ENCODE measurements at places on chromosomes 6 and 20.

DNA sequence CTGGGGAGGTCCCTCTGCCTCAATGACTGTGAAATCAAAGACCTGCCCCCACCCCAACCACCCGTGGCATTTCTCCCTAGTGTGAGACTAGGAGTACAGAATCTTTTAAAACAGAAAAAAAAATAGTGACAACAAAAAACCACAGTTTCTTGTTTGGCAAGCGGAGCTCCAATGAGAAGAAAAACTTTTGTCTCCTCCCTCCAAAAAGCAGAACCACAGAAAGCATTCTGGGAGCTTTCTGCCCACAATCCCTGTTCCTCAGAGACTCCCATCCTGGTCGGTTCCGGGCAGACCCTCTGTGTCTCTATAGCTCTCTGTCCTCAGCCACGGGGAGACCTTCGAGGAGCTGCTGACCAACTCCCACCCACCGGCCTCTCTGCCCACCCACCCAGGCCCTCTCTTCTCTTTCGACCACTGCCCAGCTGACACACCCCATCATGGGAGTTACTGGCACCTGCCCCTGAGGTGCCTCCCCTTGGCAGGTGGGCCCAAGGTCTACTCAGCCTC lies 4.9 kb downstream of the PREX1 start:
- no peak for DNase-seq

DNA sequence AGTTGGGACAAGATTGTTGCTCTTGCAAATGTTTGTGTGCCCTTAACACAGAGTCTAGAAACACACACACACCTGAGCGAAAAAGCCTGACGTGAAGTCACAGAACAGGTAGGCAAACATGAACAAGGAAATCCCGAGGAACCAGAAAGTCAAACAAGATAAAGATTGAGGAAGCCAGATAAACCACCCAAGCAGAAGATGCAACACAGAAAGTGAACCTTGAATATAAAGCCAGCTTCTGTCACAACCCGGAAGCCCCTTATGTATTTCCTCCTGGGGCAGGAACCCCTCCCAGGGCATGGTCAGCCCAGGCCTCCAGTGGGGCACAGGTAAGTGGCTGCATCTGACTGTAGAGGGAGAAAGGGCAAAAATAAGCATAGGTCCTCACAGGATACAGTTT lies 158.2 kb upstream of the SUPT3H start:
- no peak for DNase-seq

DNA sequence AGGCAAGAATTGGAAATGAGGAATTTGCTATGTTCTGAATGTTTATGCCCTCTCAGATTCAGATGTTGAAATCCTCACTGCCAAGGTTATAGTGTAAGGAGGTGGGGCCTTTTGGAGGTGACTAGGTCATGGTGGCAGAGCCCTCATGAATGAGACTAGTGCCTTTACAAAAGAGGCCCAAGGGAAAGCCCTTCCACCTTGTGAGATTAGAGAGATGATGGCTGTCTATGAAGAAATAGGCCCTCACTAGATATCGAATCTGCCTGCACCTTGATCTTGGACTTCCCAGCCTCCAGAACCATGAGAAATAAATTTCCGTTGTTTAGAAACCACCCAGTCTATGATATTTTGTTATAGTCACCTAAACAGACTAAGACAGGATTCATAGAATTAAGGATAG lies 10.4 kb downstream of the ASIP start:
- DNase-seq = no peak

DNA sequence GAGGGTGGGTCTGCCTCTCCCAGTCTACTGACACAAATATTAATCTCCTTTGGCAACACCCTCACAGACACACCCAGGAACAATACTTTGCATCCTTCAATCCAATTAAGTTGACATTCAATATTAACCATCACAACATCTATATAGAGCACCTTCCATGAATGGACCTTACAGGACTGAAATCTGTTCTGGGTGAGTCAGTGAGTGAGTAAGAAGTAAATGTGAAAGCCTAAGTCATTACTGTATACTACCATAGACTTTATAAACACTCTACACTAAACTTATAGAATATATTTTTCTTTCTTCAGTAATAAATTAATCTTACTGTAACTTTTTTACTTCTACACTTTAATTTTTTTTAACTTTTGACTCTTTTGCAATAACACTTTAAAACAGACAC lies 993.8 kb upstream of the MAP3K7 start:
- DNase-seq = no peak

- no peak for DNase-seq
These were observed 233.6 kb downstream of the TTLL2 start for GRCh38 chr6:167558246-167559177.

DNA sequence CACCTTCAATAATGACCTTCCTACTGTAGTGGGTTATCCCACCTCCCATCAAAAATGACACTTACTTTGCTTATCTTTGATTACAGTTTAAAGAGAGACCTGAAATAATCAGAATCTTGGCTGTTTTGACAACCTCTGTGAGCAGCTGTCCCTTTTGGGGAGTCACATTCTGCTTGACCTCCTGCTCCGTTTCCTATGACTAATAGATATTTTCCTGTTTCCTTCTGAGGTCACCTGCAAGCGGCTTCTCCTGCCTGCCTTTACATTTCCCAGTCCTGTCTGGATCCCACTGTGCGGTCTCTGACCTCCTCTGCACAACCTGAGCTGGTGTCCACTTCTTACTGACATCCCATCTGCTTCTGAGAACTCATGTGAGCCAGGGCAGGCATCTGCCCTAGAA lies 54.2 kb downstream of the TRAM2 start:
- no peak for DNase-seq

DNA sequence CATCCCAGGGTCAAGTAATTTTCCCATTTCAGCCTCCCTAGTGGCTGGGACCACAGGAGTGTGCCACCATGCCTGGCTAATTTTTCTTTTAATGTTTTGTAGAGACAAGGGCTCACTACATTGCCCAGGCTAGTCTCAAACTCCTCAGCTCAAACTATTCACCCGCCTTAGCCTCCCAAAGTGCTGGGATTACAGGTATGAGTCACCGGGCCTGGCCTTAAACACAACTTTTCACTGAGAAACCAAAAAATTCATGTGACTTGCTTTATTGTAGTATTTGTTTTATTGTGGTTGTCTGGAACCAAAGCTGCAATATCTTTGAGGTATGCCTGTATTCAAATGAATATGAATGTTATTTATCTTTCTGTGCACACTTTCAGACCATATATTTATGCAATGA lies 72.2 kb downstream of the RWDD2A start:
- DNase-seq = no peak

DNA sequence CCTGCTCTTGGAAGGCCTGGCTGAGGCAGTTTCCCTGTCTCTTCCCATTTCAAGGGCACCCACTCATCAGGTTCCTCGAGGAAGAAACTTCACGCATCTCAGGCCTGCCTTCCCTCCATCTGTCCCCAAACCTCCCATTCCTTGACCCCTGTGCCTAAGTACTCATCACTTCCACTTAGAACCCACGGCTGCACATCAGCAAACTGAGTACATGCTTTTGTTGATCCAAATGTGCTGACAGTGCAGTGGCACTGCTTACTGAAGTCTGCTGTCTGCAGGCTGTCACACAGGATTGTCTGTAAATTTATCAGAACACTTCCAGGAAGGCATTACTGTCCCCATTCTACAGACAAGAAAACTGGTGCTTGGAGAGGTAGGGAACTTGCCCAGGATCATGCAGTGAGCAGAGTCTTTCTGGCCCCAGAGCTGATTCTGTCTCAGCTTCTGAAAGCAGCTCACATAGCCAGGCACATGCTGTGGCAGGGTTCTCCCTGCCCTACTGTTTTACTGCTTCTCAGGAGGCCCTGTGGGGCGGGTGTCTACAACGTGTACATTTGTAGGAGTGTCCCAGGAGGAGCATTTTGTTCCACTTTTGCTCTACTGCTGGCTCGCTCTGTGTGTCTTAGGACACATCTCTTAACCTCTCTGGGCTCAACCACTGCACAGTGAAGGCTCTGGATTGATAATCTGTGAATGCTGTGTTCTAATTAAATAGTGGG lies 64.2 kb upstream of the XRN2 start:
- DNase-seq = no peak

DNA sequence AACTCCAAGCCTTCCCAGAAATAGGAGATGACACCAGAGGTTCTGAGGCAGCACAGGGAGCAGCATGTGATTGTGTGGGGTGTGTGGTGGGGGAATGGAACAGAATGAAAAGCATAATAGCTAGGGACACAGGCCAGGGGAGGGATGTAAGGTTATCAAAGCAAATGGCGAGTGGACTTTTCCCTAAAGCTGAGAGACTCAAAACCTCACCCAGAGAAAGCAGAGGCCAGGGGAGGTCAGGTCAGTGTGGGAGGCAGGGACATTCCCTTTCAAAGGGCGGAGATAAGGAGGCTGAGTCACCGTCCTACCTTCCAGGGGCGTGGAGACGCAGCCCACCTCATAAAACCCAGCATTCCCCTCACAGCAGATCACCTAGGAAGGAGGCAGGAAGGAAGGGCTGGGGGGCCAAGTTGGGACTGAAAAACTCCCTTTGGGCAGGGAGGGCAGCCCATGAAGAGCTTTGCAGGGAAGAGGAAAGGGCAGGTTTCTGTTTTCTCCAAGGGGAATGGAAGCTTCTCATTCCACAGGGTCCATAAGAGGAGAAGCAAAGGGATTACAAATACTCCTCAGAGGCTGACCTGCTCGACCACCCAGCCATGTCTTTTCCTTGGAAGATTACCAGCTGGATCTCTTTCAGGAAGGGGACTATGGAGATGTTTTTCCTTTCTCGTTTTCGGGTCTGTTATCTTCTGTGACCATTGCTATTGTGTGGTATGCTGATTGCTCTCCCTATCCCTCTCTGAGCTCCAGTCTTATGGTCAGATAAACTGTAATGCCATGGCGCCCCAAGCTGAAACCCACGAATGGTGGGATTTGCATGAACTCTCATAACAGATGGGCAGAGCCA lies 9.6 kb upstream of the LY6G5C start:
- no peak for DNase-seq

- DNase-seq = no peak
These were observed 173.3 kb downstream of the CD83 start for GRCh38 chr6:14290772-14291330.

- no peak for DNase-seq
These were observed 31.9 kb downstream of the DCDC2 start for GRCh38 chr6:24325978-24326377.

- no peak for DNase-seq
These were observed 862.3 kb upstream of the CITED2 start for GRCh38 chr6:140236732-140237131.

DNA sequence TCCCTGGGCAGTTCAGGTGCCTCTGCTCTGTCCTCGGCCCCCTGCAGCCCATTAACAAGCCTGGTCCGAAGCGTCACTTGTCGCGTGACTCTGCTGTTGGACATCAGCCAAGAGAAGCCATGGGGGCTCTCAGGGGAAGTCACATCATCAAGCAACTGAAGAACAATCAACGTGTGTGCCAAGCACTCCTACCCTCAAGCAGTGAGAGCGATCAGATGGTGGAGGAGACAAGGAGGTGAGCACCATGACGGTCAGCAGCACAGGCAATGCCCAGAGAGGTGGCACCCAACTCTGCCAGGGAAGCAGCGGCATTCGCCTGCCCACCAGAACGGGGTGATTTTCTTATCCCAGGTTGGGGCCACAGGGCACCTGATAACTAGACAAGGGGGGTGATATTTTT lies 132.7 kb downstream of the AGPAT4 start:
- no peak for DNase-seq

DNA sequence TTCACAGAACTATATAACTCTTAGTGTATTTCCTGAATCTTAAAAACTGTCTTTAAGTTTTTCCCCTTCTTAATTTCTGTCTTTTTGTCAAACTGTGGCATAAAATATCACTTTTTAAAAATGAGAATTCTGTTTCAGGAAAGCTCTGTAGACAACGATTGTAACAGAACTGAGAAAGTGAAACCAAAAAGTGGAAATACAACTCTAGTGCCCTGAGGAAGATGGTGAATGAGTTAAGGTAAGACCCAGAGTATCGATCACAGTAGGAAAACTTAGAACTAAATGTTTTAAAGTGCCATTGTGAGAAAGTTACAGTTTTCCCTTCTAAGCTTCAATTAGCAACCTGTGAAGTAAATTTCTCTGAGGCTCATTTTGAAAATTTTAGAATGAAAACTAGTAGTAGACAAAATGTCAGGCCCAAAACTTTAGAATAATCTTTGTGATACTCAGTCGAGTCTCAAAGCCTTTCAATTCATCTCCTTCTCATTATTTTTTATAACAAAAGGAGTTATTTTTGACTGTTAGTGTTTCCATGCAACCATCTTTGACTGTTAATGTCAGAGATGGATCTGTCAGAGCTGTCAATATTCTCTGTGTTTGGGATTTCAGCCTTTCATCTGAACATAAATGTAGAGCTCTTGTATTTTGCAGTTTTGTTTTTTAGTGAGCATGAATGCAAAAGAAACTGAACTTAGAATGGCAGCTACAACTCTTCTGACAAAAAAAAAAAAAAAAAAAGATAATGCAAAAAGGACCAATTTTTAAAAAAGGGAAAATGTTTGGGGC lies 19.0 kb upstream of the TRDN start:
- no peak for DNase-seq

GRCh38 chr6:138948546-138949179 lies 39.4 kb downstream of the REPS1 start:
- DNase-seq = no peak

GRCh38 chr20:48690888-48691287 lies 136.9 kb downstream of the PREX1 start:
- no peak for DNase-seq

DNA sequence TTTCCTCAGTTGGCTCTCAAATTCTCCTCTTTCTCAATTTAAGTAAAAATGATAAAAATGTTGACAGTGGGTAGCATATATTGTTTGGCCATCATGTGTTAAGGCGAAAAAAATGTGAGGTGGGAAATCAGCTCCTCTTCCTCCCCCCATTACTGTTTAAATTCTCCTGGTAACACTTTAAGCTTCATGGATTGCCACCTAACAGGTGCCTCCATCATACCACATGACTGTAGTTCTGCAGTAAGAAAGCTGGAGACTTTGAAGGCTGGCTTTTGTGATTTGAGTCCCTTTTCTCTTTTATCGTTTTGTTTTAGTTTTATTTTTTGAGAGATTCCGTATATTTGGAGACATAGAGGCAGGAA lies 1.2 kb downstream of the ZFAND3 start:
- no peak for DNase-seq

- no peak for DNase-seq
These were observed 42.8 kb downstream of the SLC52A3 start for GRCh38 chr20:725491-725890.

GRCh38 chr6:107763946-107764345 lies 60.2 kb downstream of the SCML4 start:
- DNase-seq = peak; percentile 38

- DNase-seq = no peak
These were observed 651 bp upstream of the TAPBP start for GRCh38 chr6:33314515-33314942.

- no peak for DNase-seq
These were observed 206.3 kb downstream of the PREX1 start for GRCh38 chr20:48621376-48622078.

DNA sequence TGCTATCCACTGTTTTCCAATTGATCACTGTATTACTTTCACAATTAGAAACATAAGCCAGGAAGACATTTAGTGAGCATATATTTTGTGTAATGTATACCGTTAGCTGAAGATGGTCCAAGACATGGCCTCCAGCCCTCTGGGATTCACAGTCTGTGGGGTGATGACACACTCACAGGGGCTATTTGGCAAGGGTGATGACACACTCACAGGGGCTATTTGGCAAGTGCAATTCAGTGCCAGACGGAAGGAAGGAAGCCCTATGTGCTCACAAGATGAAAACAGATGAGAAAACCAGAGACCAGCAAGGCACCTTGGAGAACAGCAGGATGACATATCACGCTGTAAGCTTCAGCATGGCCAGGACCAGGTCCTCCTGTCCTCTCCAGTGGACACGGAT lies 183.7 kb downstream of the MBOAT1 start:
- no peak for DNase-seq

- DNase-seq = no peak
These were observed 129.5 kb downstream of the FOXC1 start for GRCh38 chr6:1739220-1739619.

All from skeletal muscle cell (primary cell).